ENCODE measurements at places on chromosomes 2 and 18. TPM values are rescaled to one million over a fixed set of nuclear protein-coding genes. Genes with fewer than 3 reads are reported as not detected.

- no peak for DNase-seq
Measured at GRCh38 chr2:109419960-109420370, 193.8 kb downstream of the SEPTIN10 start.

- DNase-seq, result no peak
Measured at GRCh38 chr2:47061944-47062678, 93.0 kb downstream of the STPG4 start.

The ZC3H15 gene
- total RNA-seq, result 43.7 TPM

The UPP2 gene
- total RNA-seq, result not detected

The SP140 gene
- total RNA-seq, result 1.0 TPM

The ASXL3 gene
- total RNA-seq, result 10.1 TPM

DNA sequence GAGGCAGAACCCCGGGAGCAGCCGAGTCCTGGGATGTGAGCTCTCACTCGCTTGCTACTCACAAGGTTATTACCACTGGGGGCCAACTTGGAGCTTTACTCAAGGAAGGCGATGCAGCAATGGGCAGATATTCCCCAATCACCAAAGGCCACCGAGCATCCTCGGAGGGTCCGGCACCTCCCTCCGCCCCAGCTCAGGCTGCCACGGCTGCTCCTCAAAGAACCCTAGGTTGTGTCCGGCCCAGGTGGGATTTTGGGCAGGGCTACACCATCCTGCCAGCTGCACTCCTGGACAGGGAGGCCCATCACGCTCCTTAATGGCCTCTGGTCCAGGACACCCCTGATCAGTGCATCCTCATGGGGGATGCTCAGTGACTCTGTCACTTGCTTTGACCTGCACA, 24.8 kb downstream of the FBLN7 start:
- DNase-seq, result no peak

The MOGAT1 gene
- total RNA-seq, result not detected

- DNase-seq, result no peak
Measured at GRCh38 chr18:24840640-24841039, 380.2 kb downstream of the HRH4 start.

GRCh38 chr18:4755848-4756247, 300.7 kb upstream of the DLGAP1 start:
- no peak for DNase-seq

The C18orf54 gene
- total RNA-seq, result 5.4 TPM

DNA sequence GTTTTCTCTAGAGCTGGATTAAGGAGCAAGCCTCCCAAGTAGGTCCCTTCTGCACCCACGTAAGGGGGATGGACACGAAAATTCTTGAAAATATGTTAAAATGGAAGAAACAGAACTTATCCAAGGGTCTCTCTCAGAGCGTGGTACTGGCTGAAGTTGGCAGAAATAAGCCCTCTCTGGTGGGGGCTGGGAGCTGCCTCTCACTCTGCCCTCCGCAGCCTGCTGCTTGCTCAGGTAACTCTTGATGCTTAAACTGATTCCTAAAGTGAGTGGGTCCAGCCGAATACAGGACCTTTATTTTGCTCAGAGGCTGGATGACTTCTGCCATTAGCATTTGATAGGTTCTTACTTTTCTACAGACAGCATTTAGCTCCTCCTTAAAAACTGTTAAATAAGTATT, 78.1 kb downstream of the SPHKAP start:
- no peak for DNase-seq

All from osteocyte (in vitro differentiated cells).